LoVo (cell line): ENCODE measurements at places on chromosomes 5 and 9.

- no peak for DNase-seq
Observed at GRCh38 chr5:120162321-120162720, 301.8 kb upstream of the PRR16 start.

DNA sequence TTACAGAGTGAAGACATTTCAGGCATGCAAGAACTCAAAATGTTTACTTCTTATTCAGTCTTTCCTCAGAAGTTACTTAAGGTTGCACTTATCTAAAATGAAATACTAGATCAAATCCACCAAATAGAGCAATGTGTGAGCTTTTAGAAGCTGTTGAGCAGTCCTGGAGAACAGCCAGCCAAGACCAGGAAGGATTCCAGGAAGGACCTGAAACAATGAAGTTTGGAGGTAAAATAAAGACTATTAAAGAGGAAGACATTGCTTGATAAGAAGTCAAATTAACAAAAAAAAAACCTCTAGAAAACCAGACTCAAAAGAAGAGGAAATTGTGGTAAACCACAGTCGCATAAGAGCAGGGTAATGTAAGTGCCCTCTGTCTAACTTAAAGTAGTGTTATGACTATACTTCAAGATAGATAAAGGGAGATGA, 156.2 kb upstream of the S1PR3 start:
- DNase-seq: no peak

GRCh38 chr9:121921444-121921843, 171.7 kb downstream of the TTLL11 start:
- DNase-seq: no peak

DNA sequence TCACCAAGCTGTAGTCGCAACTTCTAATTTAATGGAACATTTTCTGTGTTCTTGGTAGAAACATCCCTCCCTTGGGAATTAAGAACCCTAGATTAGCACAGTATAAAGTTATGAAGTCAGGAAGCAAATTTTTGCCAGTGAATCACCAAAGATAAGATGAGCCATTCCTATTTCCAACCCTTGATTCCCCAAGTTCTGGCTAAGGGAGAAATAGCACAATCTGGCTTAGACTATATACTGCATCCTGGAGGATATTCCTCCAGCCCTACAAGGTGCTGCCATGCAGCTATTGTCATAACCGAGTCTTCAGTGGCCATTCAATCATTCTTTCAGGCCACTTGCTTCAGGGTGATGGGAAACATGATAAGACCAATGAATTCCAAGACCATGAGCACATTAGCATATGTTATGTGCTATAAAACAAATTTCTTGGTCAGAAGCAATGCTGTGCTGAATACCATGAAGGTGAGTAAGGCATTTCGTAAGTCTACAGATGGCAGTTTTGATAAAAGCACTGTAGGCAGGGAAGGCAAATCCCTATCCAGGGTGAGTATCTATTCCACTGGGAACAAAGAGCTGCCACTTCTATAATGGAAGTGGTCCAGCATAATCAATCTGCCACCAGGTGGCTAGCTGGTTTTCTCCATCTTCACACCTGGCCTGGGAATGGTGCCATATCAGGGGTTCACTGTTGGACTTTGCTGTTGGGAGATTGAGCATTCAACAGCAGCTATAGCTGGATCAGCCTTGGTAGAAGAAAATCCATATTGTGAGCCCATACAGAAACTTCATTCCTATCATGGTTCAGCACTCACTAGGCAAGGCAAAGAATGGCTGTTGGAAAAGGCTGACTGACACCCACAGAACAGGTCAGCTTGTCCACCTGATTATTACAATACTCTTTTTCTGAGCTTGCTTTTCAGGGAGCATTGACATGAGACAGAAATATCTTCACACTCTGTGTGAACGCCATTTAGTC, 19.6 kb upstream of the ARL15 start:
- peak; percentile 60 for DNase-seq

DNA sequence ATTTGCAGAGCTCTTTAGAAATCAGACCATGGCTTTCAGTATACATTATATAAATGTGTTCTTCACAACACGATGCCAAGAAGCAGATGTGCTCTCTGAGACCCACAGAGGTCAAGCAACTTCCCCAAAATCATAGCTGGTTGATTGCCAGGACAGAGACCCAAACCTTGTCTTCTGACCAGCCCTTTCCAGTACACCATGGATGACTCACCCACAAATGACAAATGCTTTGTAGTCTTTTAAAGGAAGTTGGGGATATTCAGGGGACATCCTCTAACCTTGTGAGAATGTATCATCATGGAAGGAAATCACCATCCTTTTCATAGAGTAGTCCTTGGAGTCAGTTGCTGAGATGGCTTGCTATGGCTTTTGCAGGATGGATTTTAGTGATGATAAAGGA, 30.1 kb downstream of the ZNF462 start:
- peak; percentile 50 for DNase-seq
